Thoracic aorta (tissue), 2 donors: ENCODE measurements at places on chromosomes 6 and 20.

GRCh38 chr6:55902796-55903195 lies 27.4 kb upstream of the BMP5 start:
- no peaks in the 10 kb centered on the region for H3K4me1 ChIP-seq
- H3K27me3 ChIP-seq, result no peaks in the 10 kb centered on the region
- no peaks in the 10 kb centered on the region for H3K36me3 ChIP-seq
- H3K4me3 ChIP-seq, result no peak overlapping the region

DNA sequence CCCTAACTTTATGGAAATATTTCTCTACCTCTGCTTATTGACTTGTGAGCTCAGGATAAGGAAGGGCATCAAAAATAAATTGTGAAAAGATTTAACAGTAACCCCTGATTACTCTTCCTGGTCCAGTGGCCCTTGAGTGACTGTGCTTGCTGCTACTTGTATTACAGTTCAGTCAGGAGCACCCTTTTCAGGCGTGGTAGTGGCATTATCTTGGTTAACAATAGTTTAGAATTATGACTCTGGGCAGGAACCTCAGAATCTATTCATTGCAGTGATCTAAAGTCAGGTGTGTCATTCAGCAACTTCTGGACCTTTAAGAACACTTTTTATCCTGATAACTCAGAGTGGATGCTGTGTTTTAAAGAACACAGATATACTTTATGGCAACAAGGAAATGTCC lies 43.4 kb downstream of the FAM135A start:
- no peak for DNase-seq
- no peaks in the 10 kb centered on the region for H3K4me1 ChIP-seq
- no peaks in the 10 kb centered on the region for H3K36me3 ChIP-seq
- H3K4me3 ChIP-seq, result no peak overlapping the region

DNA sequence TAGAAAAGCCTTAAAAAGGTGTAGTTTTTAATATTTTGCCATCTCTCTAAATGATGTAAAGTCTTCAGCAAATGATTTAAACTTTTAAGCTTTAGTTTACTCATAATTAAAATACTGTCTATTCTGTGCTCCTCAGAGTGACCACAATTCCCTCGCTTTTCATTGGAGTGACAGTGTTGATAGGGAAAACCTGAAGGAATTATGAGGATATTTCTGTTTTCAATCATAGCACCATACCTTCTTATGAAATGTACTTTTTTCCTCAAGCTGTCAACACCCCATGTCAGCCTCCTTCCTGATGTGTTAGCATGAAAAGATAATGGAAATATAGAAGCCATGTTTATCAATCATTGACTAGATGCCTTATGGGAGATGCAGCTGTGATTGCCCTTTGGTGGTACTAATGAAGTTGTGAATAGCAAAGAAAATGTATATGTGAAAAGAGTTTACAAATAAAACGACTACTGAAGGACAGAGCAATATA lies 145.4 kb upstream of the EYS start:
- H3K27ac ChIP-seq, result no peak overlapping the region
- no peak for DNase-seq
- no peak overlapping the region for H3K4me3 ChIP-seq
- no peaks in the 10 kb centered on the region for H3K36me3 ChIP-seq
- no peaks in the 10 kb centered on the region for H3K27me3 ChIP-seq

GRCh38 chr6:110768057-110768456 lies 47.2 kb downstream of the CDK19 start:
- H3K27ac ChIP-seq, result no peak overlapping the region
- H3K36me3 ChIP-seq, result peaks cover 6% of the 10 kb centered on the region
- no peak overlapping the region for H3K4me3 ChIP-seq
- H3K27me3 ChIP-seq, result no peaks in the 10 kb centered on the region

DNA sequence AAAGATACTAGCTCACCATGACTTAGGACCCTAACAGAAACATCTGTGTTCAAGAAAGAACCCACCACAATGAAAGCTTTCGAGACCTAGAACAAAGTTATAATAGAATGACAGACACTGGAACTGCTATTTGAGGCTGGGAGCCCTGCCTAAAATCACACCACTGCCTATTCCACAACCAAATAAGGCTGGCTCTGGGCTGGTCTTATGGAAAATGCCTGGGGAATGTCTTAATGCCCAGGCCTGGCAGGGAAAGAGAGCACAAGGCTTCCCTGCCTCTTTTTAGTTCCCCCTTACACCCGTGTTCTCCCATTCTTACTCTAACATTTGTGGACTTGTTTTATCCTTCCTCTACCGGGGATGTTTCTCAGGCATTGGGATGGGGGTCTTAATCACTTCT lies 5.6 kb upstream of the METTL24 start:
- peak; percentile 36 for DNase-seq
- H3K4me3 ChIP-seq, result no peak overlapping the region
- peaks cover 4% of the 10 kb centered on the region for H3K4me1 ChIP-seq
- H3K27me3 ChIP-seq, result no peaks in the 10 kb centered on the region

- peaks cover 4% of the 10 kb centered on the region for H3K36me3 ChIP-seq
- peak overlapping the region; percentile 37 for H3K27ac ChIP-seq
- H3K4me1 ChIP-seq, result peaks cover 34% of the 10 kb centered on the region
These were observed 2.4 kb downstream of the DYNLT1 start for GRCh38 chr6:158642097-158642601.
